Activated T-cell treated with anti-CD3 and anti-CD28 coated beads, Interleukin-2, amount 50 U/mL, for 1 hour (primary cell): ENCODE measurements at places on chromosomes 2 and 18.

GRCh38 chr2:170846314-170846713, 29.6 kb downstream of the GAD1 start:
- DNase-seq: no peak

GRCh38 chr2:194166818-194167217, 1490.2 kb upstream of the SLC39A10 start:
- DNase-seq: no peak

- DNase-seq: no peak
These were observed 41.2 kb upstream of the DAPL1 start for GRCh38 chr2:158753641-158754611.

DNA sequence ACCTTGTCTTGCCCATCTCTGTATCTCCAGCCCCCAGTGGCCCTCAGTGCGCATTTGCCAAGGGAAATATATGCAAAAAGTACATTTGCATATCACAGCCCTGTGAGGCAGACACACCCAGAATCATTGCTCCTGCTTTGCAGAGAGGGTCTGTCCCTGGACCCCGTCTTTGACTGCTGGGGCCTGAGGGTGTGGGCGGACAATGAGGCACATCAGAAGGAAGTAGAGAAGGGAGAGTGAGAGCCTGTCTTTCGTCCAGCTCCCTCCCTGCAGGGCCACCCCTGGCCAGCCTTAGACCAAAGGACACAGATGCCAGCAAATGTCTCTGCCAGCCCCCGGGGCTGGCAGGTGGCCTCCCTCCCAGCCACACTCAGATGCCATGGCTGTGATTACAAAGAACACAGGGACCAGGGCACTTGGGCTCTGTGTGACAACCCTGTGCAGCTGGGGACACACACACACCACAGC, 516.2 kb upstream of the MYT1L start:
- DNase-seq: no peak
